NCI-H460 (cell line): ENCODE measurements at places on chromosomes 6 and 20.

DNA sequence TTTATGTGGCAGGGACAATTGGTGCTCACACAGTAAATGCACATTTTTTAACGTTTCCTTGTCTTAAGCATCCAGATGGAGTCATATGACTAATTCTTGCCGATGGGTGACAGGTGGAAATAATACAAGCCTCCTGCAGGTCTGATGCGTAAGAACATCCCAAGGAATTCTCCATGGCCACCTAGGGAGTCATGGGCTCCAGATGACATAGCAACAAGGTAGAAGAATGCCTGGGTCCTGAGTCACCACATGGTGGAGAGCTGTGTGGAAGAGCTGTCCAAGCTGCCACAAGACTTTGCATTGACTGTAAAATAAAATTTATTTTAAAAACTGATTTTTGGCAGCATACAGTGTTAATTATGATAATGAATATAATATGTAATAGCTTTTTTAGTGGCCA lies 77.0 kb upstream of the MAP3K7 start:
- DNase-seq: no peak

GRCh38 chr6:122143813-122144601 lies 255.4 kb upstream of the HSF2 start:
- DNase-seq: no peak

DNA sequence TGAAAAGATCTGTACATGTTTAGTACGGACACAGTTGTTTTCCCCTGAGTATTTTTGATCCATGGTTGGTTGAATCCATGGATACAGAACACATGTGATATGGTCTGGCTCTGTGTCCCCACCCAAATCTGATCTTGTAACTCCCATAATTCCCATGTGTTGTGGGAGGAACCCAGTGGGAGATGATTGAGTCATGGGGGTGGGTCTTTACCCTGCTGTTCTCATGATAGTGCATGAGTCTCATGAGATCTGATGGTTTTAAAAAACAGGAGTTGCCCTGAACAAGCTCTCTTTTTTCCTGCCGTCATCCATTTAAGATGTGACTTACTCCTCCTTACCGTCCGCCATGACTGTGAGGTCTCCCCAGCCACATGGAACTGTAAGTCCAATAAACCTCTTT lies 139.2 kb downstream of the CDKAL1 start:
- DNase-seq: no peak

DNA sequence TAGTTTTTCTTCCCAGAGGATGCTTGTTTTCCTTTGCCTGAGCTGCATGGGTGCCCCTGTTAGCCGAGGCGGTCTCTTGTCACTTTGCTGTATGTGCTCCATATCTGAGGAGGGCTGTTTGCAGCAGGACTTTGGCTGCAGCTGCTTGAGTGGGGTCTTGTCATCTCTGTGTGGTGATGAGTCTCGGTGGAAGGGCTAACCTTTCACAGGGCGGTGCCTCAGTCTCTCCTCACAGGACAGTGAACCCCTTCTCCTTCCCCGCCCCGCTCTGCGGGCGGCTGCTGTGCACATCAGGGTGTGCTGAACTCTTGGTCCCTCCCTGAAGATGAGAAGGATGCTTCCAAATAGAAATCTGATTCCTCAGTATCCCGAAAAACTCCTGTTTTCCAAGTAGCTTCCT lies 75.1 kb downstream of the SYNJ2 start:
- no peak for DNase-seq

- no peak for DNase-seq
Measured at GRCh38 chr6:136822046-136822375, 381 bp upstream of the PEX7 start.
